Smooth muscle cell of the pulmonary artery (primary cell): ENCODE measurements at places on chromosomes 1 and 21. TPM values are rescaled to one million over a fixed set of nuclear protein-coding genes. Genes with fewer than 3 reads are reported as not detected.

The GBP5 gene
- 0.07 TPM in 1 of 2 replicates, not detected in the other for total RNA-seq

The MSH4 gene
- 0.33 and 0.52 TPM in 2 replicates for total RNA-seq

The SPATA45 gene
- total RNA-seq, result not detected in 2 replicates

The GPR37L1 gene
- 0.03 TPM in 1 of 2 replicates, not detected in the other for total RNA-seq

The PLD5 gene
- total RNA-seq, result 0.07 TPM in 1 of 2 replicates, not detected in the other

The TTLL7 gene
- total RNA-seq, result 19.1 and 26.0 TPM in 2 replicates

The SLC35F3 gene
- total RNA-seq, result 0.23 TPM in 1 of 2 replicates, not detected in the other

The KIRREL1 gene
- 207 and 244 TPM in 2 replicates for total RNA-seq

The NID1 gene
- total RNA-seq, result 94.4 and 175 TPM in 2 replicates

The RYR2 gene
- total RNA-seq, result under 0.01 TPM in 1 of 2 replicates, not detected in the other

The RHOU gene
- 0.91 and 1.1 TPM in 2 replicates for total RNA-seq

The KPRP gene
- not detected in 2 replicates for total RNA-seq

The KCNK1 gene
- 2.0 and 9.2 TPM in 2 replicates for total RNA-seq

The YOD1 gene
- total RNA-seq, result 7.1 and 8.5 TPM in 2 replicates

The CAPN8 gene
- total RNA-seq, result not detected in 2 replicates

The AMY1B gene
- total RNA-seq, result not detected in 2 replicates

The MAEL gene
- 0.07 TPM in 1 of 2 replicates, not detected in the other for total RNA-seq

The FYB2 gene
- not detected in 2 replicates for total RNA-seq

The TMPRSS15 gene
- total RNA-seq, result not detected in 2 replicates

The FGR gene
- under 0.01 and 0.30 TPM in 2 replicates for total RNA-seq

The GNAT2 gene
- 0.30 and 0.33 TPM in 2 replicates for total RNA-seq

The RSPH1 gene
- total RNA-seq, result 0.13 TPM in 1 of 2 replicates, not detected in the other

The IGSF9 gene
- 0.36 TPM in 1 of 2 replicates, not detected in the other for total RNA-seq

The FAM43B gene
- 0.07 and 0.13 TPM in 2 replicates for total RNA-seq

The MCOLN2 gene
- total RNA-seq, result 0.85 and 1.3 TPM in 2 replicates

The VANGL2 gene
- 0.07 and 0.46 TPM in 2 replicates for total RNA-seq

The PCP4 gene
- total RNA-seq, result not detected in 2 replicates

The CFAP141 gene
- total RNA-seq, result not detected in 2 replicates

The CFHR1 gene
- total RNA-seq, result 0.36 and 1.6 TPM in 2 replicates

The SPRR2E gene
- not detected in 2 replicates for total RNA-seq

The AVPR1B gene
- total RNA-seq, result not detected in 2 replicates

The CSRP1 gene
- 424 and 452 TPM in 2 replicates for total RNA-seq

The NBPF4 gene
- total RNA-seq, result 0.13 TPM in 1 of 2 replicates, not detected in the other

The AMY1C gene
- not detected in 2 replicates for total RNA-seq

The LCE2B gene
- total RNA-seq, result not detected in 2 replicates

The CELA3A gene
- total RNA-seq, result not detected in 2 replicates

The GATAD2B gene
- 7.9 and 8.3 TPM in 2 replicates for total RNA-seq

The PFKL gene
- 354 and 423 TPM in 2 replicates for total RNA-seq

The ANKRD65 gene
- total RNA-seq, result 0.17 and 0.39 TPM in 2 replicates

The FCRL1 gene
- not detected in 2 replicates for total RNA-seq

The SPRR2B gene
- total RNA-seq, result not detected in 2 replicates

The ACTA1 gene
- total RNA-seq, result not detected in 2 replicates

The TNFRSF1B gene
- 4.5 and 11.7 TPM in 2 replicates for total RNA-seq

The CCDC27 gene
- not detected in 2 replicates for total RNA-seq

The TNFRSF18 gene
- not detected in 2 replicates for total RNA-seq

The ARHGAP30 gene
- not detected in 2 replicates for total RNA-seq

The RNU1-3 gene
- under 0.01 TPM in 2 replicates for total RNA-seq

The SPAG17 gene
- total RNA-seq, result not detected in 2 replicates

The AIRE gene
- total RNA-seq, result 0.03 and 0.07 TPM in 2 replicates

The SLC45A1 gene
- total RNA-seq, result 4.2 and 5.6 TPM in 2 replicates

The DENND2D gene
- total RNA-seq, result 3.7 and 4.1 TPM in 2 replicates

The ADGRL2 gene
- total RNA-seq, result 47.5 and 378 TPM in 2 replicates

The PIGR gene
- total RNA-seq, result not detected in 2 replicates

The FAM72D gene
- total RNA-seq, result 0.36 and 0.52 TPM in 2 replicates

The MXRA8 gene
- total RNA-seq, result 247 and 264 TPM in 2 replicates

The FCN3 gene
- total RNA-seq, result not detected in 2 replicates
